ENCODE measurements at places on chromosomes 2 and 18.

- no peak for DNase-seq
Measured at GRCh38 chr2:212672186-212672585, 133.6 kb upstream of the ERBB4 start.

DNA sequence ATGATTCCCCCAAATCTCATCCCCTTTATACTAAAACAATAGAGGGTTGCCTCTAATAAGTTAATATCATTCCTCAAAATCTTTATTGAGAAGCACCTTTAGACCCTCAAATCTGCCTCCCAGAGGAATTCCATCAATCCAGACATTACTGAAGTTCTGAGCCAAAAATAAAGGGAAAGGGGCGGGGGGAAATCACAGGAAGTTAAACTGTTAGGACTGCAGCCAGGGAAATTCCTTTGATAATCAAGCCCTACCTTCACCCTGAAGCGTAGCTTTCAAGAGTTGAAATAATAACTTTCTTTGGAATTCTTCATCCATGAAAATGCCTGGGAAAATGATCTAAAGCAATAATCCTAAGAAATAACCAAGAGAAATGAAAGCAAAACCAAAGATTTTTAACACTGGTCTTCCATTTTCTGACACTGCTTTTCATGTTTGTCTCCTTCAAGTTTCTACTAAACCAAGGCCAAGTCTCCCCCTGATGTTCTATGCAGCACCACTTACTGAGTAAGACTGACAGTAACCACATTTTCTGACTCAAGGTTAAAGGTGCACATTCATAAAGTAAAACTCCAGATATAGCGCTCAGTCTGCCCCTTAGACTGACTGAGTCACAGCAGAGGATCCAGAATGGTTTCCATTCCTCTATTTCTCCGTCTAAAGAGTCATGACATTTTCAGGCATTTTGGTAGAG is 78.2 kb downstream of the TCF4 start:
- no peak for DNase-seq

GRCh38 chr18:75324686-75325257 is 102.7 kb downstream of the SMIM21 start:
- no peak for DNase-seq

DNA sequence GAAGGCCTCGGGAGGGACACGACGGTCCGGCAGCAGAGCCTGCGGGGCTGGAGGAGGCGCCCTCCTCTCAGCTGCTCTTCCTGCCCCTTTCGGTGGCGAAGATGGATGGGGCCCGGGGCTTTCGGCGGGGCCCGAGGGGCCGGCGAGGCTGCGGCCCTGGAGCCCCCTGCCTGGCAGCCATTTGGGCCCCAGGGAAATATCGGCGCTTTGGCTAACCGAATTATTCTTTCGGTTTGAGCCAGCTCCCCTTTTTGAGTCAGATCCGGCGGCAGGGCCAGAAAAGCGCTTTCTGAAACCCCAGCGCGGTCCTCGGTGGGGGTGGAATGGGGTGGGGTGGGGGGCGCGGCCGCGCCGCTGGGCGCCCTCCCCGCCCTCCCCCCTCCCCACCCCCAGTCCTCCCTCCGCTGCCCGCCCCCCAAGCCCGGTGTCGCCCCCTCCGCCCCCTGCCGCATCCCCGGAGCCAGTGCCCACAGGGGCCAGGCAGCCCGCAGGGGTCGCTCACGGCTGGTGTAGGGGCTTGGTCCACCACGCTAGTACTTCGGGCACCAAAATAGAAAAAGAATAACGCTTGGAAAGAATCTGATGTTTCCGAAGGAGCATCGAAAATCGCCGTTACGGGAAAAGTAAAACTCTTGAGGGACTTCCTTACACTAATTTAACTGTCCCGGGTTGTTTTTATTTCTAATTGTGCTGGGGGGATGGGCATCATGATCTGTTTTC is 9.1 kb upstream of the ARID5A start:
- no peak for DNase-seq

DNA sequence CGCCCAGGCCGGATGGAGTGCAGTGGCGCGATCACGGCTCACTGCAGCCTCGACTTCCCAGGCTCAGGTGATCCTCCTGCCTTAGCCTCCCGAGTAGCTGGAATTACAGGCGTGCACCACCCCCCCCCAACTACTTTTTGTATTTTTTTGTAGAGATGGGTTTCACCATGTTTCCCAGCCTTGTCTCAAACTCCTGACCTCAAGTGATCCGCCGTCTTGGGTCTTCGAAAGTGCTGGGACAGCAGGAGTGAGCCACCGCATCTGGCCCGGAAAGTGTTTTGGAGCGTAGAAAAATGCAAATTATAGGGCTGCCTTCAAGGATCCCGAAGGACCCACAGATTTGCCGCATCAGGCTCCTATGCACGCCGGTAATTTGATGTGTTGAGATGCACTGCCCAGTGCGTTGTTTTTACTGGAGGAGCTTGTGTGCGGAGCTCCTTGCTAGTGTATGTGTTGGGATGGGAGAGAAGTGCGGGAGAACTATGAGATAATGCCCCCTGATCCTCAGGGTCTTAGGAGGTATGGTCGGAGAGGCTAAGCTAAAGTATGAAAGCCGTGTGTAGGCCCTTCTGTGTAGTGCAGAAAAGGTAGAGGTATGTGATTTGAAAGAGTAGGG is 1.2 kb upstream of the CLASP1 start:
- DNase-seq: no peak

DNA sequence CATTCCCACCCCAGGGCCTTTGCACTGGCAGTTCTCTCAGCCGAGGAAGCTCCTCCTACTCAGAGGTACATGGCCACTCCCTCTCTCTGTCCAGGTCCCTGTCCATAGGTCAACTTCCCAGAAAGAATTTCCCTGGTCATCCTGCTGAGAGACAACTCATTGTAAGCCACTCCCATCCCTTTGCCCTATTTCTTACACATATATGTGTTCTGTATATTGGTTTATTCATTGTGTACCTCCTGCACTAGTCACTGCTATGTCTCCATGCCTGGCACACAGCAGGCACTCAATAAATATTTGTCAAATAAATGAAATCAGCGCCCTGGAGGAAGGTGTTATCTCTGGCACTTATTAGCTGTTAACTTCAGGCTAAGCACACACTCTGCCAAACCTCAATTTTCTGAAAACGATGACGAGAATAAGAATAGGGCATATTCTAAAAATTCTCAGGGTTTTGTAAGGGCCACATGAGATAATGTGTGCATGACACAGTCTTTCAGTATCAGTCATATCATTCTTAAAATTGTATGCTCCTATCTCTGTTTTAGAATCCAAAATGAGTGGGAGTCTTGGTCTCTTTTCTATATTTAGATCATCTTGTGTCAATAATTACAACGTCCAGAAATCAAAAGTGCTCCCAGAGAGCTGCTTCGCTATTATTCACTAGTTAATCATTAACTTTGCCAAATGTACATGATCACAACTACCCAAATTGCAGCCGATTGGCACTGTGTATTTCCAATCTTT is 198.0 kb downstream of the ALK start:
- DNase-seq: no peak

DNA sequence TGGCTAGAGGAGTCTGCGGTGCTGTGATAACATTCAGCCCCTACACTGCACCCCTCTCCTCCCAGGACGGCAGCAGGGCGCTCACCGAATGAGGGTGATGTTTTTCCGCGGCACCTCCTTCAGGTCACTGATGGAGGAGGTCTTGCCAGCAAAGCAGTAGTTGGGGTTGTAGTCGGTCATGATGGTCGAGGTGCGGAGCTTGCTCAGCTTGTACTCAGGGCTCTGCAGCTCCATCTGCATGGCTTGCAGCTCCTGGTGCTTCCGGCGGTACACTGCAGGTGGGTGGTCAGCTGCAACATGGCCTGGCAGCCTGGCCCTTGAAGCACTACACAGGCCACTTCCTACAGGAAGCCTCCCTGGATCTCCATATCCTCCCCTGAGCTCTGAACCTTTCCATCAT is 108.0 kb downstream of the CLIP4 start:
- DNase-seq: no peak

DNA sequence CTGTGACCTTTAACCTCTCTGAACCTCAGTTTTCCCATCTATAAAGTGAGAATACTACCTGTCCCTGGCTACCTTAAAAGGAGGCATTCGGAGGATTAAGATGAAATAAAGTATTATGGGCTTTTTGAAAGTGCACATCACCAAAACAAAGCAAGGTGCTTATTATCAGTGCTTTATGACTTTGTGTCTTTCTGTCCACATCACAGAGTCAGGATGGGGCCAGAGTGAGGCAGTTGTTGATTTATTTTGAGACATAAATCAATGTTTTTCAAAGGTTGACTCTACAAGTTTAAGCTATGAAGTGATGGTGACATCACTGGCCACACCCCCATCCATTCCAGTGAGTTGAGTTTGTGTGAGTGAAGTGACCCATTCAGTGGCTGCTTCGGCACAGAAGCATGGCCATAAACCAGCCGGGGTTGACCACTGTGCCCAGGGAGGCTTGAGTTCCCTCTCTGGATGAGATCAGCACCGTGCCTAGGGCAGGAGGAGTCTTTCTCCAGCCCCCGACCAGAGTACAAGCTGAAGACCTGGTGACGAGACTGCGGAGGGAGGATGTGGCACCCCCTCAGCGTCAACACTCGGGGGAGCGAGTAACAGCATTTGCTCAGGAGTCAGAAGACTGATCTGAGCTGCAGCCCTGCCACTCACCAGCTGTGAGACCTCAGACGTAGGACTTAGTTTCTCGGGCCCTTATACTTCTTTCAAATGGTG is 89.0 kb upstream of the PPP1CB start:
- no peak for DNase-seq

Measured in SHP77 (cell line).